ENCODE measurements at places on chromosomes 3 and 15.

- DNase-seq: peak; percentile 28
Observed at GRCh38 chr15:45795440-45796069, 160.7 kb downstream of the SQOR start.

GRCh38 chr15:88454236-88454635 is 13.0 kb downstream of the MRPL46 start:
- DNase-seq: no peak

GRCh38 chr15:89395461-89395871 is 60.8 kb upstream of the POLG start:
- no peak for DNase-seq

DNA sequence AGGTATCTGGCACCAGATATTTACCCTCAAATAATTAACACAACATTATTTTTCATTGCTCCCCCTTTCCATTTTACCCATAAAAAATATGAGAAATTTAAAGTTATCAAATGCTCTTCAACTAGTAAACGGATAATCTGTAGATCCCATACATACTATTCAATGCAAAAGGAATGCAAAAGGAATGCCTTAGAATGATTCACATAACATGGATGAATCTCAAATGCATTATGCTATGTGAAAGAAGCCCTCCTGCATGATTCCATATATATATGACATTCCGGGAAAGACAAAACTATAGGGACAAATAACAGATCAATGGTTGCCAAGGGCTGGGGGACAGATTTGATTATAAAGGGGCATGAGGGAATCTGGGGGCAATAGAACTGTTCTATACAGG is 195.7 kb downstream of the STT3B start:
- DNase-seq: no peak

DNA sequence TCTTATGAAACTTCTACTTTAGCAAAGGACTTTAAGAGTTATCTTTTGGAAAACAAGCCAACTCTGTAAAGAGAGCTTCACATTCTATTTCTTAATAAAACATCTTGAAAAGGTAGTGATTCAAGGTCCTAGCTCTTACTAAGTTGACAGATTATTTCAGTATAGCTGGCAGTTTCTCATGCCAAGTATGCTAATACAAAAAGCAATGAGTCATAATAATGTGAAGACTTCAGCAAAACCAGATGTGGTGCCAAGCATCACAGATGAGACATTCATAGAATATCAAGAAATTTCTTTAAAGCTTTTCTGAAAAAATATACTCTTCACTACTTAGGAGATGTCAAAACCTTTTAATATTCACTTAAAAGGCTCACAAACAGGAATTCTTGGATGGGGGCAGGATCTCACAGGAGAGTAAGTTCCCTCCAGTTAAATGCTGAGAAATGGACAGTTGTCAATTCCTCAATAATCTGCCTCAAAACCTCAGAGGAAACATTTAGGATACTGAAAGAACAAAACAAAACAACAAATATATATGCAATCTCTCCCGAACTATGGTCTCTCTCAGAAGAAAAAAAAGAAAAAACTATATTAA is 45.6 kb downstream of the DCBLD2 start:
- DNase-seq: peak; percentile 62

DNA sequence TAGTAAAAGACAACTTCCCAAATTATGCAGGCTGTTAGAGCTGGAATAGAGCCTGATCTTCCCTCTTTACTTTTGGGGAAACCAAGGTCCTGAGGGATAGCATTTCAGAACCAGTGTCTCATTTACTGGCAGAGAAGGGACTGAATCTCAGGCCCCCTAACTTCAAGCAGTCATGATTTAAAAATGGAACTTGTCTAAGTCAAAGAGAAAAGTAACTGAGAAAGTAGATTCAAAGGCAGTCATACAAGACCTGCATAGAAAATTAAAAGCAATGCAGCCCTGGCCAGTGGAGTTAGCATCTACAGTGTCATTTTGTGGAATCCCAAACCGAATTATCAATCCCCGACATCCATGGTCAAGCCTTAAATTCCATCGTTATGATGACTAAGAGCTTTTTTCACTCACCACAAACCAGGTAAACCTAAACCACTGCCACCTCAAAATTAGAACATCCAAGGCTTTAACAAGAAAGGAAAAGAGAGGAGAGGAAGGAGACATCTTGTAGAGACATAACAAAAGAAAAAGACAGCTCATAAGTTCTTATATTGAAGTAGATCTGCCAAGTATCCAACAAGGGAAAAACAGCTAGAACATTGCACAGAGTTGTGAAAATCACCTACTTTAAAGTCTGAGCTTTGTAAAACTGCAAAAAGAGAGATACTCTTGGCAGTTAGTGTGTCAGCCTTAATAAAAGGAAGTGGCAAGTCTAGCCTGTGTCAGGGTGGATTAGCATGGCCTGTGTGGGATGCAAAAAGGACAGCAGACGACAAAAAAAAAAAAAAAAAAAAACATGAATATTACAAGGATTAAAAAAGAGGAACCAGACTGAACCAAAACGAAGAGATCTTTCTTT is 54.1 kb upstream of the CCR2 start:
- no peak for DNase-seq

- DNase-seq: no peak
Observed at GRCh38 chr3:37094636-37095035, 79.7 kb downstream of the LRRFIP2 start.

- no peak for DNase-seq
Observed at GRCh38 chr15:70775160-70775559, 11.8 kb upstream of the UACA start.

GRCh38 chr3:128707928-128708494 is 18.0 kb upstream of the RAB7A start:
- no peak for DNase-seq

DNA sequence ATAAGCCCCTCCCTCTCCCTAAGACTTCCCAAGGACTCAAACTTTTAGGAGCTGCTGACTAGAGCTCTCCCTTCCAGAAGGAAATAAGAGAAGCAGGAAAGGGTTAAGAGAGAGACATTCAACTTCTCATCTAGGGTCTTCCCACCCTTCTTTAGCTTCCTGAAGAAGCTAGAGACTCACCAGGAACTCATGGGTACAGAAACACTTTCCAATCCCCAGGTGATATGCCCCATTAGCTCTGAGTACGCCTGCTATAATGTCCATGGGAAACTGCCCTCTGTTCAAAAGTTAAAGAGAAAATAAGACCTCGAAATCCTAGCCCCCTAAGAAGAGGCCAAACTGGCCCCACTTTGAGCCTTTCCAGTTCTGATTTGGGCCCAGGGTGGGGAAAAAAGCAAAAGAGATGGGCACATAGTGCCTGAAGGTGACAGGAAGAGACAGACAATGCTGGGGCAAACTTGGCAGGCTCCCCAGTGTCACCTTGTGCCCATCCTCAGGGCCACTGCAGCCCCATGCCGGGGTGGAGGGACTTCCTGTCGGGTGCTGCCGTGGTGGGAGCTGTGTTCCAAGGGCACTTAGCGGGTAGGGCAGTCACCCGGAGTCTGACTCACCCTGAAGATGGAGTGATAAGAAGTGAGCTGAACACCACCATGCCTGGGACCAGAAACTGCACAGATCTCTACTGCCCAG is 29.5 kb downstream of the CCDC12 start:
- DNase-seq: no peak

DNA sequence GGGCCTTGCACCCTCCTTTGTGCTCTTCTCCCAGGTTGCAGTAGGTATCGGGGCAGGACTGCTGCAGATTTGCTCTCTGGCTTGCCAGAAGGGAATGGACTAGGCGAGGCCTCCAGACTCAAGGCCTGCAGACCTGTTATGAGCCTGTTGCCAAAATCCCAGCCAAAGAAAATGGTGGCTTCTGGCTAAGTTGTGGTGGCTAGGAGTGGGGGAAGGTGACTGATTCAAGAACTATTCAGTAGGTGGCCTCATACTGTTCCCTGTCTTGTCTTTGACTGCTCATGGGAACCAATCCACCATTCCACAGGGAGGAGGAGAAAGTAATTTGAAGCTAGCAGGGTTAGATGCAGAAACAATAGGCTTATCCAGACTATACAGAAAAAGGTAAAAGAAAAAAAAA is 380.4 kb upstream of the PROK2 start:
- DNase-seq: no peak

DNA sequence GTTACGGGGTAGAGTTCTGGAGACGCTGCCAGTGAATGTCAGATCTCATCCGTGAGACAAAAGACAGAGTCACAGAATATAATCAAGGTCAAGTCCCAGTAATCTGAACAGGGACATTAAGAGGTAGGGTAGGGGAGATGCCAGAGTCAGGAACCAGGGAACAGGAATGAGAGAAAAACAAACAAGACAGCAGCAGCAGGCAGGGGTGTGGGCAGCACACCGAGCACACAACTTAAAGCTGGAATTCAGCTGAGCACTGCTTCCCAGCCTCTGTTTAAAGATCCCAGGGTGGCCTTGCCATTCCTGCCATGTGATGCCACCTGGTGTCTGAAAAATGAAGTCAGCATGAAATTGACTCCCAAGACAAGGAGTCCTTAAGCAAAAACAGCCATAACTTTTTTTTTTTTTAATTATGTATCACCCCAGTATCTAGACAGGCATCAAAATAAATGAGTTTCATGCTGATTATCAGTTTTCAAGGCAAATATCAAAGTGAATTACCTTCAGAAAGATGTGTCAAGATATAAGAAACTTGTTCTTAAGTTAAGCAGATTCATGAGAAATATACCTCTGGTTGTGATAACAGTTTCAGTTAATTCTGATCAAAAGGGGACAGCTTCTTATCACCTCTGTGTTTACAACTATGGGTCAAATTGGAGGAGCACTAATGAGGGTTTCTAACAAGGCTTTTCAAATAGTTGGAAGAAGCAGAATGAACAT is 203.7 kb downstream of the SLC9A9 start:
- DNase-seq: no peak

- no peak for DNase-seq
Observed at GRCh38 chr3:27730774-27731659, 8.9 kb upstream of the EOMES start.

- DNase-seq: no peak
Observed at GRCh38 chr3:154113609-154114008, 7.6 kb upstream of the ARHGEF26 start.

GRCh38 chr3:59995563-59995962 is 945.7 kb upstream of the CFAP20DC start:
- DNase-seq: no peak

DNA sequence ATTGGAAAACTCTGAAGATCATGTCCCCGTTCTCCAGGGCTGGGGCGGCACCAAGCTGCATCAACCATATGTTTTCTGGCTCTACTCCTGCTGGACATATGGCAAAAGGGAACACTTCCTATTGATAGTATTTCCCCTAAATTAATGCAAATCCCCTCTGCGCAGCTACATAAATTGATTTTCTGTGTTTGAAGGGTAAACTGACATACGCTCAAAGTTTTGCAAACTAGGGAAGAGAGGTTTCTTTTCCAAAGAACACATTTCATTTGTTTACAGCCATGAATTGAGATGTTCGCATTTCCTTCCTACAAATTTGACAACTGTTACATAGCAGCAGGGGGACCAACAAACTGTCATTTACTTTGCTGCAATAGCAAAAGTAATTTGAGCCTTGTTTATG is 35.9 kb downstream of the CTXND1 start:
- no peak for DNase-seq

DNA sequence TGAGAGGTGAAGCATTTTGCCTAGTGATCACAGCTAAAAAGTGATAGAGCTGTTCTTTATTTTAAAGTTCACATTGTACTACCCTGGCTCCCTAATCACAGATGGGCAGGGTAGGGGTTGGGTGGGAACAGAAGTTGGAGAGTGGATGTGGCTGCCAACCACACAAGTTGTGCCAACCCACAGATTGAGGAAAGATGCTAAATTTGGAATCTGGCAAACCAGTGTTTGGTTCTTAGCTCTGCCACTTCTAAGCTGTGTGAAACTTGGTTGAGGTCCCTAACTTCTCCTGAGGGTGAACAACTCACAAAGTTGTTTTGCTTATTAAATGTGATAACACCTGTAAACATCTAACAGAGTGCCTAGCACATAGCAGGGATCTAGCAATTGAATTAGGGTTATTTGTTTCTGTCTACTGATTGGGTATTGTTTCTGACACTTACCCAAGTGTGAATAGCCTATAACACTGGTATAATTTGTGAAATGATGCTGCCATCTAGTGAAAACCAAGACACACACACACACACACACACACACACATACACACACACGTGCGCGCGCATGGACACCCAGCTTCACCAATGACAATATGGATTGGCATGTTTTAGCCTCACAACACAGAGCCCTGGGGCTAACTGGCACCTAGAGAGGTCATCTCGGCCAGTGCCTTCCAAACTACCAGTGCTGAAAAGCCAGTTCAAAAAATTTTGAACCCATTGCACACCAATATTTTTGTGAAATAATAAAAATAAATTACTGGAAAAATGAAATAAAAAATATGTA is 25.3 kb downstream of the ADGRG7 start:
- no peak for DNase-seq

DNA sequence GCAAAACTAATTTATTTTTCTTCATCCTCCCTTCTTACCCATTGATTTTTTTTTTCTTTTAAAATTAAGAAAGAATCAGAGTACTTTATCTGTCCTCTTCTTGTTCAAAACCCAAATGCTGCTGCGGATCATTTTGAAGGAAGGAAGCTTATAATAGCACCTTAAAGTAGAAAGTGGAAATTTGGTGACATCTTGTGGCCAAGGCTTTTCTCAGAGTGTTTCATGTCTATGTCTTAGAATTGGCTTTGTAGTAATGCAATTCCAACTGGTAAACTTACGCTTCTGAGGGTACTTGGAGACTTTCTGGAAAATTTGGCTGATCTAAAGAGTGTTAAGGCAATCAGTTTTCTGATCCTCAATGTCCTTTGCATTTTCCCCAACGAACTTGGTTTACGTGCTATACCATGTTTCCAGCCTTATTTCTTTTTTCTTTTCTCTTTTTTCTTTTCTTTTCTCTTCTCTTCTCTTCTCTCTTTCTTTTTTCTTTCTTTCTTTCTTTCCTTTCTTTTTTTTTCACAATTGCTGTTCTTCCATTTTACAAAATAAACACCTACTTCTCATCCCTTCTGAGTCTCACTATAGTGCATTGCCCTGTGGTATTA is 30.7 kb downstream of the C3orf38 start:
- peak; percentile 86 for DNase-seq

- no peak for DNase-seq
Observed at GRCh38 chr3:8458711-8459110, 42.9 kb upstream of the LMCD1 start.

GRCh38 chr3:101850246-101851051 is 1.1 kb downstream of the NFKBIZ start:
- DNase-seq: peak; percentile 63

- DNase-seq: no peak
Observed at GRCh38 chr3:30578479-30578878, 27.9 kb upstream of the TGFBR2 start.

Data from SK-N-MC (cell line).